ENCODE measurements at places on chromosomes 7 and 10.

- DNase-seq: no peak
These were observed 147.0 kb downstream of the FANK1 start for GRCh38 chr10:126043389-126043788.

DNA sequence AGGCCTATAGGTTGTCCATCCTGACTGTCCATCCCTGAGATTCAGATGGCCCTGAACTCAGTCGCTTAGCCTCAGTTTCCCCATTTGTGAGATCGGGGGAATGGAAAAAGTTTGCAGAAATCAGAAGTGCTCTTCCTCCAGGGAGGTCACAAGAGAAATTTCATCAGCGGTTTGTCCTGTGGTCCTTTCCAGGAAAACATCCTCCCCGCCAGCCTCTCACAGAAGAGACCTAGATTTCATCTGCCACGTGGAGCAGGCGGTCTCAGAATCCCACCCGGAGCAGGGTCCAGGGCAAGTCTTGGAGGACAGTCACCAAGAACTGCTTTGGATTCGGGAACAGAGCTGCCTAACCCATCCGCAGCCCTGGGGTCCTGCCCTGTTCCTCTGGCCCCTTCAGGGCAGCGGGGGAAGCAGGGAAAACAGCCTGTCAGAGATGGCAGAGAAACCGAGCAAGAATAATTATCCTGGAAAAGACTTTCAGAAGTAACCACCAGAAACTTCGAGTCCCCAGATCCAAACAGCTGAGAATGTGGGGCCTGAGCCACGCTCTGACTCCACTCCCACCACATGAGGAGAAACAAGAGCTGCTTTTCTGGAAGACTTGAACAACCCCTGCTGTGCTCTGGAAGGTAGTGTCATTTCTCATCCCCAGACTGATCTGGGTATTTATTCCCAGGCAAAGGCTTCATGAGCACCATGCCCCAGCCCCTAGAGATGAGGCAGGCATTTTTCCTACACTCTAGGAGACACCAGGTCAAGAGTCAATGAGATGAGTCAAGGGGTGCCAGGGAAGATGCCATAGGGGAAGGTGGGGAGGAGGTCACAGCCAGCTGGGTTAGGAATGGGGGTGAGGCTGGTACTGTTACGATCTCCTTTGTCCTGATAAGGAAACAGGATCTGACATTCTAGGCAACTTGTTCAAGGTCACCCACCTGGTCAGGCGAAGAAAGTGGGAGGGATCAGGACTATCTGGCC lies 1.1 kb upstream of the TNS3 start:
- DNase-seq: no peak

DNA sequence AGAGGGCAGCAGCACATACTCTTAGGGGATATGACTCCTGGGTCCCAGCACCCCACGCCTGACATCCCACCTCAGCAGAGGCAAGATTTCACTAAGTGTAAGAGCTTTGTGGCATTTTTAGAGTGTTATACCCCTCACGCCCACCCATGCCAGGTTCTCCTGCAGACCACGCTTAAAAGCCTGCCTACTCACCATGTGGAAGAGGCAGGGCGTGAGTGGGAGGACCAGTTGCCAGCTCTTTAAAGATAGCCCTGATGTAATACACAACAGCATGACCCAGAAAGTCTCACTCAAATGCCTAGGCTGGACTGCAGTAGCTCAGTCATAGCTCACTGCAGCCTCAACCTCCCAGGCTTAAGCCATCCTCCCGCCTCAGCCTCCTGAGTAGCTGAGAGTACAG lies 44.4 kb upstream of the CELF2 start:
- no peak for DNase-seq

GRCh38 chr7:44764081-44764480 lies 15.4 kb downstream of the ZMIZ2 start:
- no peak for DNase-seq

DNA sequence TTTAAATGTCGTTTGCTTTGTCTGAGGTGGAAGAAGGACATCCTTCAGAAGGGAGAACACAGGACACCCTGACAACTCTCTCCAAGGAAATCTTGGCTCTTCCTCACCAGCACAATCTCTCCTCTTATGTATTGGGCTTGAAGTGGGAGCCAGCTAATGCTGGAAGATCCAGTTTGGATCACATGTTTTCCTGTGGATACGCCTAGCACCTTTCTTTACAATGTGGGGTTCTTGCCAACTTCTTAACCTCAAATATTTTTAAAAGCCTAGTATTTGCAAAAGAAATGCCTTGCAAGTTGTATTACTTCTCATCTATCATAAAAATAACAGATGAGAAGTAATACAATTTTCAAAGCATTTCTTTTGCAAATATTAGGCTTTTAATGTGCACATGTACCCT lies 76.4 kb downstream of the FRMD4A start:
- no peak for DNase-seq

DNA sequence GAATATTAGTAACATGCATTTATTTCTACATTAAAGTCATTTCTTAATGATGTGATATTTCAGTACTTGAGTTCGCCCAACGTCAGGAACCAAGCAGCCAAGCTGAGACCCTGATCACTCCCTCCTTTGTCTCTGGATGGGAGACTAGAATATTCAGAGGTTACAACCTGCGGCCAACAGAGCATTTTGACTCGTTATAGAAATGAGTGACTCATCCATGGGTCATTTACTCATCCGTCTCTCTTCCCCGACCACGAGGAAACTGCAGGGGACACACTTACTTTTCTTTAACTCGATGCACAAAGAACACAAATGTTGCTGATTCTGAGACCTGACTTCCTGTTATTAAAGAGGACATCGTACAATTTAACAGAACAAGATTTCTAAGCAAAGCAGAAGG lies 343.3 kb downstream of the FRMD4A start:
- no peak for DNase-seq

GRCh38 chr10:89789188-89789877 lies 87.9 kb downstream of the KIF20B start:
- DNase-seq: no peak

DNA sequence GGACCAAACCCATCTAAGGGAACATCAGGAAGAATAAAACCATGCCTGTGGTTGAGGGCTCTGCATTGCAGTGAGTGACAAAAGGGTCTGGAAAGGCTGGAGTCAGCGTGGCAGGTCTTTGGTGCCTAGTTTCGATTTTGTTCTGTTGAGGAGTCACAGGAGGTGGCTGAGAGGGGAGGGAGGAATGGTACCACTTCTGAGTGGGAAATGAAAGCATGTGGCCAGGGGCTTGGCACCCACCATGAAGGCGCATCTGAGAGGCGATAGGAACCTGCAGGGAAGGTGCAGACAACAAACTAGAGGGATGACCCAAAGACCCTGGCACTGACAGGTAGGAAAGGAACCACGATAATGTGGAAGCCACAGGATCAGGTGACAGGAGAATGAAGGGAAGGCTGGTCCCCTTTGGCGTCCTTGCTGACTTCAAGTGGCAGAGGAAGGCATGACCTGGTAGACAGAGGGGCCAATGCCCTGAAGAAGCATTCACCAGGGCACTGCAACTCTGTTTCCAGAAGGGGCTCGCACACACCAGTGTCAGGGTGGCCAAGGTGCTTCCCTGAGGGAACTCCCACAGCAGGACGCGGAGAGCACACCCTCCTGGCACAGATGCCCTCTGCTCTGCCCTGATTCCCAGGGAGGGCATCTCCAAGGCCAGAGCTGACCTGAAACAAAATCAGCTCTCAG lies 41.7 kb downstream of the HIPK2 start:
- DNase-seq: no peak

GRCh38 chr7:56174875-56175760 lies 58.9 kb upstream of the NUPR2 start:
- no peak for DNase-seq

DNA sequence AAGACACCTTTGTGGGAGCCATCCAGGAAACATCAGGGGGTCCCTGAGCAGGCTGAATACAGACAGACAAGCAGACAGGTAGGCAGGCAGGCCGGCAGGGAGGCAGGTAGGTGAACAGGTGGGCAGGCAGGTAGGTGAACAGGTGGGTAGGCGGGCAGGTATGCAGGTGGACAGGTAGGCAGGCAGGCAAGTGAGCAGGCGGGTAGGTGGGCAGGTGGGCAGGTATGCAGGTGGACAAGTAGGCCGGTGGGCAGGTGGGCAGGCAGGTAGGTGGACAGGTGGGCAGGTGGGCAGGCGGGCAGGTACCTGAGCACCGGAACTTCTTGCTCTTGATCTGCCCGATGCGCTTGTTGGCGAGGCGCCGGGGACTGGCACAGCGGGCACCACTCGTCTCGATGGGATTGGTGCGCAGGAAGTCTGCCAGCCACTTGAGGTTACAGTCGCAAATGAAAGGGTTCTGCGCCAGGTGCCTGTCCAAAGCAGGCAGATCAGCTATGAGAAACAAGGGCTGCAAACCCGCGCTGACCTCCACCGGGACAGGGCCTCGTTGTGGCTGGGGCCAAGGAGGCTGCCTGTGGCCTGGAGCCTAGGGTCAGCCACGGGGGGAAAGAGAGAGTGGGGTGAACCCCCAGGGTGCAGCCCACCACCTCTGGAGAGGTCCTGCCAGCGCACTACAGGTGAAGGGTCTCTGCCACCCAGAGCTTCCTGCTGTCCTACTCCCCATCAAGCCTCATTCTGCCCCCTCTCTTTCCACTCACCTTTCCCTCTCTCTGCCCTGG lies 136.9 kb downstream of the SLIT1 start:
- no peak for DNase-seq

- no peak for DNase-seq
These were observed 4.5 kb upstream of the DGKI start for GRCh38 chr7:137850972-137851945.

GRCh38 chr7:117682681-117683385 lies 190.4 kb downstream of the CTTNBP2 start:
- no peak for DNase-seq

GRCh38 chr7:7188091-7188490 lies 5.7 kb downstream of the C1GALT1 start:
- DNase-seq: no peak

- DNase-seq: no peak
These were observed 559.2 kb downstream of the PTPRN2 start for GRCh38 chr7:158028290-158028941.

GRCh38 chr10:7817984-7818294 lies 366 bp upstream of the TAF3 start:
- DNase-seq: no peak

- no peak for DNase-seq
These were observed 67.5 kb upstream of the EFCAB10 start for GRCh38 chr7:105648561-105649401.

Measured in CMK (cell line).